ENCODE measurements at places on chromosomes 6 and 20. TPM values are rescaled to one million over a fixed set of nuclear protein-coding genes. Genes with fewer than 3 reads are reported as not detected.

DNA sequence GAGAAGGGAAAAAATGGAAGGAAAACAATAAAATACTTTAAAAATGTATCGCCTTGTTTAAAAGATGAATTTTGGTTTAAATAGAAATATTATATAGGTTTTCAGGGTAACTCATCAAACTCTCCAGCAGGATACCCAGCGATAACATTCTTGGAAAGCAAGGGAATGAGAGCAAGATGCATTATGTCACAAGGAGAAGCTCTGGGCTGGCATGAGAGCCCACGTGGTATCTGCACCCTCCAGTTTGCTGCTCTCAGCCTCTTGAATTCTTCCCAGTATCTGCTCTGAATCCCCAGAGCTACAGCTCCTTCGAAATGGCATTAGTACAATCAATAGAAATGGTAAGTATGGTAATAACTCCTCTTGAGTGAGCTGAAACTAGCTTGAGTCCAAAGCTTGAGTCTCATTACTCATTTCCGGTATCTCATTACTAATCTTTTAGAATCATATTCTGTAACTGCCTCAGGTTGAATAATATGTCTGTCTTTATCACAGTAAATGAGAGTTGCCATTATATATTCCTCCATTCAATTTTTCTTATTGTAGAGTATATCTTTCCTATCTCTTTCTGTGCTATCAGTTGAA is 4.9 kb upstream of the TMEM242 start:
- DNase-seq, result no peak

DNA sequence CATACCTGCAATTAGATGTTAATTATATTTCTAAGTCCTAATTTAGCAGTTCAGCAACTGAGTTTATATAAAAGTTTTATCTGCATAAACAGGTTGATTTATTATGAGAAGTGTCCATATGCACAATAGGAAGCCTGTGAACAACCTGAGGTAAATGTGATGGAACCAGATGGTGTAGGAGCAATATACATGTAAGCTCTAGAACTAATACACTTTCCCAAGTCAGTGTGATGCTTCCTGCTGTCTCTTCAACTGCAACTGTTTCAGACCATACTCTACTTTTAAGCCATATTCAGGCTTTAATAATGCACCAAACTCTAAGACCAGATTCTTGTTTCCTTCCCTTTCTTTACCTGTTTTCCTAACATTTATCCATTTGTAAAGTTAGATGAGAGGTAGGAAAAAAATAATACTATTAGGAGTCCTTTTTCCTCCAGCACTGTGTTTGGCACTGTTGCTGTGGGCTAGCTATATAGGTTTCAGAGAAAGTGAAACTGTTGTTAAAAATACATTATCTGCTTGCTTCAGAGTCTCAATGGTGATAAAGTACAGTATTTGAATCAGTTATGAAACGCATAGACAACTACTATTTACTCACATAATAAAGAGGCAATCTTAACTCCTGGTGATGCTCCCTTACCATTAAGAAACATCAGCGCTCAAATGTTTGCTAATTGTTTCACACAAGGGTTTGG is 1009.3 kb downstream of the GRIK2 start:
- DNase-seq, result no peak

The ID4 gene
- 2.2 TPM for polyA plus RNA-seq

DNA sequence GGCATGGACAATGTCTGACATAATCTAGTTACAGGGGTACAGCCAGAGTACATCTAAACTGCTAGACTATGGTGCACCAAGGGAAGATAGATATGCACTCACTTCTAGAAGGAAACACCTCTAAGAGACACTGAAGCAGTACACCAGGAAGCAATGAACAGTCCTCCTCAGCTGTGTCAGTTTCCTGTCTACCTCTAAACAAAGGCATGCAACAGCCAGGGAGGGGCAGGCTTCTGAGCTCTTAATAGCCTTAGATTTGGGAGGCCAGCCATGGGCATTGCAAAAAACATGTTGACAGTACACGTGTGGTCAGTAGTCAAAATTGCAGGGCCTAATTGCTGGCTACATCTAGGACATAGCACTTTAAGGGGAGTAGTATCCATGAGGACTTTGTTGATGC is 21.4 kb downstream of the CRYBG1 start:
- DNase-seq, result no peak

The OR2J3 gene
- not detected for polyA plus RNA-seq

DNA sequence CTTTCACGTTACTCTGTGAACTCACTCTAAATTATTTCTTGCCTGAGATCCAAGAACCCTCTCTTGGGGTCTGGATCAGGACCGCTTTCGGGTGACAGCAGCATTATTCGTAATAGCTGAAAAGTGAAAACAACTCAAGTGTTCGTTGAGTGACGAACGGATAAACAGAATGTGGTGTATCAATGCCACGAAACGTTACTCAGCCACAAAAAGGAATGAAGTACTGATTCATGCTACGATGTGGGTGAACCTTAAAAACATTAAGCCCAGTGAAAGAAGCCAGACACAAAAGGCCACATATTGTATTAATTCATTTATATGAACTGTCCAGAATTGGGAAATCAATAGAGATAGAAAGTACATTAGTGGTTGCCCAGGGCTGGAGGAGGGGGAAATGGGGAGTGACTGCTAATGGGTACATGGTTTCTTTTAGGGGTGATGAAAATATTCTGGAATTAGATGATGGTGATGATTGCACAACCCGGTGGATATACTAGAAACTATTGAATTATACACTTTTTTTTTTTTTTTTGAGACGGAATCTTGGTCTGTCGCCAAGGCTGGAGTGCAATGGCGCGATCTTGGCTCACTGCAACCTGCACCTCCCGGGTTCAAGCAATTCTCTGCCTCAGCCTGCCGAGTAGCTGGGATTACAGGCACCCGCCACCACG is 8.4 kb downstream of the PTGIS start:
- DNase-seq, result peak; percentile 84

- DNase-seq, result no peak
Measured at GRCh38 chr6:39143238-39143930, 28.4 kb upstream of the SAYSD1 start.

DNA sequence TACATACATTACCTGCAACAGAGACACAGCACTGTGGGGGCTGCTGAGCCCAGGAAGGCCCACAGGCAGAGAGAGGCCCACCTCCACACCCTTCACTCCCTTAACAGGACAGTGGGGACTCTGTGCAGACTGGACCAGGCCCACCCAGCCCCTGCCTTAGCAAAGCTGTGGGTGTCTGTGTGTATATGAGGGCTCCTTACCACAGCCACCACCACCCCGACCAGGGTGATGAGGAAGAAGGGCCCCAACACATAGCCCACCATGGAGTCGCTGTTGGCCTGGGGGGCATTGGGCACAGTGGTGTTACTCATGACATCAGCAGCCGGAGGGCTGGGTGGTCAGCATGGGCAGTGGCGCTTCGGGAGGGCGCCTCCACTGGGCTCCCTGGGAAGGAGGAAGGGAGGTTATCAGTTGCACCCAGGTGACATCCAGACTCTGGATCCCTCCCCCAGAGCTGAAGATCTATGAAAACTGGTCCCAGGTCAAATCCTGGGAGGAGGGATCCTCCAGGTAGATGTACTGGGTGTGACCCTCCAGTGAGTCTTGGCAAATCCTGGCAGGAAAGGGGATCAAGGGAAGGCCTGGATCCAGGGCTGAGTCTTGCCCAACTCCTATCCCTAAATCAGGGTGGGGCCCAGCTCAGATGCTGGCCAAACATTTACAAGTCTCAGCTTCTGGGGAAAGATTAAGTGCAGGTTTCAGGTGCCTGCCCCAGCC is 1.2 kb downstream of the SMIM29 start:
- no peak for DNase-seq

- no peak for DNase-seq
Measured at GRCh38 chr6:124040655-124041054, 237.0 kb downstream of the NKAIN2 start.

GRCh38 chr6:85449818-85450759 is at the start of gene NT5E:
TSS of gene NT5E (plus strand) at chr6:85450083. CDS start at chr6:85450140, 57 bp downstream.
- DNase-seq, result no peak

- no peak for DNase-seq
Measured at GRCh38 chr6:80179695-80180094, 73.2 kb downstream of the BCKDHB start.

The PDE7B gene
- 1.7 TPM for polyA plus RNA-seq

DNA sequence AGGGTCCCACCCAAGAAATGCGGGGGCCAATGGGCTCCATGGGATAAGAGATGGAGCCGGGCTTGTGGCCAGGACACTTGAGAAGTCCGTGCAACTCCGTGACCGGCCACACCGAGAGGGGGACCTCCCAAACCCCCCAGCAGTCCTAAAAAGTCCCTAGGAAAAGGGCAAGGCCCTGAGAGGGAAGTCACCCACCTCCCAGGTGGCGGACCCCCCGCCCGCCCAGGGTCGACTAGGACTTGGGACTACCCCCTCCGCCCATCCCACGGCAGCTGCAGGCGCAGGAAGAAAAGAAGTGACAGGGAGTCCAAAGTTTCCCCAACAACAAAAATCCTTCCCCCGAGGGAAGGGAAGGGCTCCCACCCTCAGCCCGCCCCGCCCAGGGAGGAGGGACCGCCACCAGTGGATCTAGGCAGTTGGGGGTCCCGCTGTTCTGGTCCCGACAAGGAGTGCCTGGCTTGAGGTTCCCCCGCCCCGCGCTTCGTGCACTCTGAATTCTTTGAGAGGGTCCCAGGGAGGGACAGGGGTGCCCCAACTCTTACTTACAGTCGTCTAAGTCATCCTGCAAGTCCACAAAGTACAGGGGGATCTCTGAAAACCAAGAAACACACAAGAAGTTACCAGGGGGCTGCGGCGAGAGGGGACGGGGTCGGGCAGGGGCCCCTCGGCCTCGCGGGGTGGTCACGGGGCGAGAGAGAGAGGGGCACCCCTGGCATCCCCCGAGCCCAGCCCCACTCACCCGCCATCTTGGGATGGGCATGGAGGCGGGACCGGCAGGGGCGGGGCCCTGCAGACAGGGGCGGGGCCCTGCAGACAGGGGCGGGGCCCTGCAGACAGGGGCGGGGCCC is 611 bp upstream of the RAB22A start:
- no peak for DNase-seq

DNA sequence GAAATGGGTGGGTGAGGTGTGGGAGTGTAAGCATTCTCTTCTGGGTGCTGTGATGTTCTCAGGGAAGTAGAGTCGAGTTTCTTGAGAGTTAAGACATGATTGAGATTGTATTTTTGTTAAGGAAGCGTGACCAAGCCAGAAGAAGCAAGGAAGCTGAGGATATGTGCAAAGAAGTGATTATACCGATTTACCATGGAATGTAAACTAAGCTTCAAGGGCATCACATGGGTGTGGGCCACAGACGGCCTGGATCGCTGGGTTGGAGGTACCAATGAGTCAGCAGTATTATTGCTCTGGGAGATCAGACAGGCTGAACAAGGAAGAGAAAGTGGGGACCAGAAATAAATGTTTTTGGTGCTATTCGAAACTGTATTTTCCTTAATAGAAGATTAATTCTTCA is 184.1 kb upstream of the GMDS start:
- no peak for DNase-seq

GRCh38 chr20:46774236-46774635 is 64.8 kb downstream of the SLC2A10 start:
- no peak for DNase-seq

GRCh38 chr6:52576392-52577021 is 353 bp downstream of the TRAM2 start:
- DNase-seq, result no peak

The PGC gene
- polyA plus RNA-seq, result not detected

DNA sequence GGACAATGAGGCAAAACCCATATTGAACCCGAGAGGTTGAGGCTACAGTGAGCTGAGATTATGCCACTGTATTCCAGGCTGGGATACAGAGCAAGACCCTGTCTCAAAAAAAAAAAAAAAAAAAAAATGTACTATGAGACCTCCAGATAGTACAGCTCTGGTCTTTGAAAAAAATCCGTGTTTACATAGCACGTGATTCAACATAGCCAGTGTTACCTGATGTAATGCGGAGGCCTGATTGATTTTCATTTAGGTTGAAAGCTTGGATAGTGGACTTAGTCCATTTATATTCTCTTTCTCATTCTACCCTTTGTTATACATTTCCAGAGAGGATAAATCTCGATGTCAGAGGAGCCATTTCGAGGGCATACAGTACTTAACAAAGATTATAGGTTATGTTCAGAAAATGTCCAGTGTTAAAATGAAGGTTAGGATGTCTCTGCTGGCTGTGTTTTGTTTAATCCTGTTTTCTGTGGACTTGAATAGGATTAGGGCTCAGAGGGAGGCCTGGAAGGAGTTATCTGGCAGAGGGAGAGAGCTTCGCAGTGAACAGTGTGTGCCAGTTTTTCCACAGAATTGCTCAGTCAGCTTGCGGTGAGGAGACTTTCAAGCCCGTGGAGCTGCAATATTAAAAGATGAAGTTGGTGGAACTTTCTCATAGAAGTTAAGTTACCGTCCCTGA is 33.9 kb upstream of the BCLAF1 start:
- DNase-seq, result no peak

The SNAI1 gene
- polyA plus RNA-seq, result 6.5 TPM

The CASP8AP2 gene
- 2.7 TPM for polyA plus RNA-seq

The GRM1 gene
- polyA plus RNA-seq, result 0.01 TPM

DNA sequence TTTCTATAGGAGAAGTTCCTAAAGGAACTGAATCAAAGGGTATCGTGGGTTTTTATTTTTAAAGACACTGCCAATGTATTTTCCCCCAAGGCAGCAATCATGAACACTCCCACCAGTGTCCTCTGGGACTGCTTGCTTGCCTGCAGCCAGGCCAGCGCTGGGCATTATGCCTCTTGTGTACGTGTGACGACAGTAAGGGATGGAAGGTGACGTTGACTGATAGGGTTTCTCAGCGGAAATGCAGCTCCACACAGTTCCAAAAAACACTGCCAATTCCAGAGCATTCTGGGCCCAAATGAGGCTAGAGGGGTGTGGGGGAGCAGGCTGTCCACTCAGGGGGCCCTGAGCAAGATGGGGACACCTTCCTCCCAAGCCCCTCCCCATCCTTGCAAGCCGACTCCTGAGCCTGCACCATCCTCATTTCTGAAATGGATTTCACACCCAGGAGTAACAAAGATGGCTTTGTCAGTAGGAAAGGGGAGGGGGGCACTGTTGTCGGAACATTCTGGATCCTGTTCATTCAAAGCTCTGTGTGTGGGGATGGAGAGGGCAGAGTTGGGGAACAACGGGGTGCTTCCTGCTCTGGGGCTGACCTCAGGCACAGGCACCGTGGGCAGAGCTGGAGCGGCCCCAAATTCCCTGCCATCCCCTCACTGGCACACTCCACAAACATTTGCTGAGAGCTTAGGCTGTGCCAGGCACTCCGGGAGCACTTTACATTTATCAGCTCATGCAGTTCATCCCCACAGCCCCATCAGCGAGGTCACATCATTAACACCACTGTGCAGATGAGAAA is 20.0 kb downstream of the PREX1 start:
- no peak for DNase-seq

- DNase-seq, result peak; percentile 37
Measured at GRCh38 chr20:44409132-44409600, 53.7 kb downstream of the HNF4A start.

GRCh38 chr6:169250660-169251059 is 3.0 kb downstream of the THBS2 start:
- DNase-seq, result peak; percentile 58

GRCh38 chr6:28711788-28712341 is 186.2 kb downstream of the GPX5 start:
- no peak for DNase-seq
